ENCODE measurements at places on chromosomes 16 and 17. TPM values are rescaled to one million over a fixed set of nuclear protein-coding genes. Genes with fewer than 3 reads are reported as not detected.

- H3K27ac ChIP-seq, result peak overlapping the region; percentile 85
- DNase-seq, result no peak
- peaks cover 14% of the 10 kb centered on the region for H3K4me1 ChIP-seq
- H3K27me3 ChIP-seq, result no peaks in the 10 kb centered on the region
Measured at GRCh38 chr16:15434079-15434424, 336 bp upstream of the BMERB1 start.

DNA sequence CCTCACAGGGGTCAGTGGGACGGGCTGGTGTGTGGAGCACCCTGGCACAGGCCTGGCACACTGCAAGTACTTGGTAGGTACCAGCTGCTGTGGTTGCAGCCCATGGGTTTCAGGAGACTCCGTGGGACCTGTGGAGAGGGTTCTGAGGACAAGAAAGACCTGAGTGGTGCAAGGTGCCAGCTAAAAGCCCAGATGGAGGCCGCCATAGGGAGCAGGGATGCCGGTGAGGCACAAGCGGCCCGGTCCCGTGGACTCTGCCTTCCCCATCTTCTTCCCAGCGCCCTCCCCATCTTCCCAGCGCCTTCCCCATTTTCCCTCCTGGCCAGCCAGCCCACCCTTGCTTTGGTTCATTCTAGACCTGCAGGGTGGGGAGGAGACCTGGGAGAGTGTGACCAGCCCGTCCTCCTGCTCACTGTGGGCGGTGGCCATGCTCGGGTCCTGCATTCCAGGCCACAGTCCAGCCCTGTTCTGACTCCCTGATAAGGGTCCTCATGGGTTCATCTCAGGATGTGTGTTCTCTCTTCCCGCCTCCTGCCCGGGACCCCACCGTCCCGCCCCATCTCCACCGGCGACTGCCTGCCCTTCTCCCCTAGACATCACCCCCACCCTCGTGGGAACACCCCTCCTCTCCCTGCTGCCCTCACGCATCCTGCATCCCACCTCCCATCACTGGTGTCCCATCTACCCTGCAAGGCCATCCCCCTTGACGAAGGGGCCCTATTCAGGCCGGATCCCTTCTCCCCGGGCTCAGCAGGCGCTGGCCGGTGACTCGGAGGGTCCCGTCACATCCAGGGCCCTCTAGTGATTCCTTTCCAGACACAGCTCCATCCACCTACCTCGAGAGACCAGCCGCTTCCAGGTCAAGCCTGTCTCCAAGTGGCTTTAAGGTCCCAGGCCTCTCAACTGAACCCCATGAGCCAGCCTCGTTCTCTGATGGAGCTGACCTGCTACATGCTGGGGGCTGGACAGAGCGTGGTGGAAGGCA, 3.4 kb downstream of the ZNF469 start:
- DNase-seq, result no peak
- no peaks in the 10 kb centered on the region for H3K36me3 ChIP-seq
- no peak overlapping the region for H3K4me3 ChIP-seq
- H3K4me1 ChIP-seq, result peaks cover 11% of the 10 kb centered on the region

GRCh38 chr17:45413498-45413923, 19.2 kb downstream of the ARHGAP27 start:
- no peaks in the 10 kb centered on the region for H3K36me3 ChIP-seq
- H3K4me3 ChIP-seq, result no peak overlapping the region
- no peaks in the 10 kb centered on the region for H3K27me3 ChIP-seq
- no peak for DNase-seq
- H3K27ac ChIP-seq, result no peak overlapping the region
- peaks cover 21% of the 10 kb centered on the region for H3K4me1 ChIP-seq

DNA sequence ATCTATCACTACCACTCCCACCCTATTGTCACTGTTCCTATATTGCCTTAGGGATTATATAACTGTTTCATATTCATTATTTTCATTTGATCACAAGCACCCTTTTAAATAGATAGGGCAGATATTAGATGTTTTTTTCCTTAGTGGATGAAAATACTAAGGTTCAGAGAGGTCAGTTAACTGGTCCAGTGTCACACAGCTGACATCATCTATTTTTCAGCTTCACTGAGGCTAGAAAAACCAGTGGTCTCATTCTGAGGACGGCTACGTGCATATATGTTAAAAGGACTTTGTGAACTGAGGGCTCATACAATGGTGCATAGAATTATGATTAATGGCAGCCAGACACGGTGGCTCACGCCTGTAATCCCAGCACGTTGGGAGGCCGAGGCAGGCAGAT, 29.0 kb upstream of the RGS9 start:
- H3K4me1 ChIP-seq, result peaks cover 39% of the 10 kb centered on the region
- no peak for DNase-seq
- no peaks in the 10 kb centered on the region for H3K36me3 ChIP-seq

- H3K4me3 ChIP-seq, result no peak overlapping the region
- no peaks in the 10 kb centered on the region for H3K4me1 ChIP-seq
- DNase-seq, result no peak
- H3K27ac ChIP-seq, result no peak overlapping the region
Measured at GRCh38 chr16:80167657-80168390, 373.0 kb upstream of the DYNLRB2 start.

DNA sequence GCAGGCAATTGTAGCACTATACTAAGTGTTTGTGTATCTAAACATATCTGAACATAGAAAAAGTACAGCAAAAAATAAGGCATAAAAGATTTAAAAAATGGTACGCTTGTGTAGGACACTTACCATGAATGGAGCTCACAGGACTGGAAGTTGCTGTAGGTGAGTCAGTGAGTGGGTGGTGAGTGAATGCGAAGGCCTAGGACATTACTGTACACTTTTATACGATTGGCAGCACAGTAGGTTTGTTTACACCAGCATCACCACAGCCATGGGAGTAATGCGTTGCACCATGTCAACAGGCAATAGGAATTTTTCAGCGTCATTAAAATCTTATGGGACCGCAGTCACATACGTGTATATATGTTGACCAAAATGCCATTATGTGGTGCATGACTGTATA, 45.6 kb downstream of the DNAH9 start:
- no peak overlapping the region for H3K27ac ChIP-seq
- no peak overlapping the region for H3K4me3 ChIP-seq
- no peaks in the 10 kb centered on the region for H3K36me3 ChIP-seq

DNA sequence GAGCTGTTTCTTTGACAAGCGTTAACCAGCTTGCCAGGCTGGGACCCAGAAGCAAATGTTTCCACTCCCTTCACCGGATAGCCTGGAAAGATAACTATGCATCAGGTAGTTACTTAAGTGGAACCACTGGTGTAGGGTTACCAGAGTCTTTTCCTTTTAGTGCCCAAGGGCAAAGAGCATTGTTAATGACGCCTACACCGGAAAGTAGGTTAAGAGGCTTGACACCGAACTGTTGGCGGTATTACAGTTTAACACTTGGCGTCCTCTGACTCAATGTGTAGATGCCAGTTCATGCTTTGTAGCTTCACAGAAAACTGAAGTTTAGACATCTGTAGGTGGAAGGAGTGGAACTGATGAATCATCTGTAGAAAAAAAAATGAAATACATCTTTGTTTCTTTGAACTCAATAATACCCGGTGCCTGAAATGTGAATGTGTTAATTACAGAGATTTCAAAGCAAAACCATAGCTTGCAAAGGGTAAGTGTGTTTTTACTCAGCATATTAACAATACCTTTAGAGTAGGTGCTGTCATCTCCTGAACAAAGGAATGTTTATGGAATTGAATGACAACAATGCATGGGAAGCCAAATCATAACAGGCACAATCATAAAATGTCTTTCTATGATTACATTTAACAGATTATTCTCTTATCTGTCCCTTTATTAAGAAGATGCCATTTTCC, 426.7 kb upstream of the SALL1 start:
- H3K4me1 ChIP-seq, result no peaks in the 10 kb centered on the region
- no peak overlapping the region for H3K27ac ChIP-seq
- no peaks in the 10 kb centered on the region for H3K36me3 ChIP-seq

- H3K27ac ChIP-seq, result no peak overlapping the region
- no peak overlapping the region for H3K4me3 ChIP-seq
- H3K4me1 ChIP-seq, result peaks cover 27% of the 10 kb centered on the region
- no peaks in the 10 kb centered on the region for H3K27me3 ChIP-seq
- peak; percentile 72 for DNase-seq
Measured at GRCh38 chr17:27326051-27326450, 32.1 kb downstream of the WSB1 start.

DNA sequence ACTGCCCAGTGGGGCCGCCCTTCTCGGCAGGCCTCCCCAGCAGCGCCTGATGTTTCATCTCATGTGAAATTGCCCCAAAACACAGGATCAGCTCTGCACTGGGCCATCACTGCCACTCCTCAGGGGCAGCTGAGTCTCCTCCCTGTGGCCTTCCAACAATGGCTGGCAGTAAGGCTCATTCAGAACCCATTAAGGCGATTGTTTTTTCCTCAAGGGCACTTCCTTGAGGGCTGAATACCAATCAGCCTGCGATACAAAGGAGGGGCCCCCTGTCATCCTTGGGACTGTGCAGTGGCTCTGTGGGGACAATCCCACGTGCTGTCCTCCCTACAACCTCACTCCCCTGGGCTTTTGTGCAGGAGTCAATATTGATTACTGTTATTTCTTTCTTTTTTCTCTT, 47.5 kb downstream of the XYLT1 start:
- H3K27ac ChIP-seq, result no peak overlapping the region
- H3K36me3 ChIP-seq, result no peaks in the 10 kb centered on the region
- no peak for DNase-seq
- no peaks in the 10 kb centered on the region for H3K4me1 ChIP-seq
- no peaks in the 10 kb centered on the region for H3K27me3 ChIP-seq

DNA sequence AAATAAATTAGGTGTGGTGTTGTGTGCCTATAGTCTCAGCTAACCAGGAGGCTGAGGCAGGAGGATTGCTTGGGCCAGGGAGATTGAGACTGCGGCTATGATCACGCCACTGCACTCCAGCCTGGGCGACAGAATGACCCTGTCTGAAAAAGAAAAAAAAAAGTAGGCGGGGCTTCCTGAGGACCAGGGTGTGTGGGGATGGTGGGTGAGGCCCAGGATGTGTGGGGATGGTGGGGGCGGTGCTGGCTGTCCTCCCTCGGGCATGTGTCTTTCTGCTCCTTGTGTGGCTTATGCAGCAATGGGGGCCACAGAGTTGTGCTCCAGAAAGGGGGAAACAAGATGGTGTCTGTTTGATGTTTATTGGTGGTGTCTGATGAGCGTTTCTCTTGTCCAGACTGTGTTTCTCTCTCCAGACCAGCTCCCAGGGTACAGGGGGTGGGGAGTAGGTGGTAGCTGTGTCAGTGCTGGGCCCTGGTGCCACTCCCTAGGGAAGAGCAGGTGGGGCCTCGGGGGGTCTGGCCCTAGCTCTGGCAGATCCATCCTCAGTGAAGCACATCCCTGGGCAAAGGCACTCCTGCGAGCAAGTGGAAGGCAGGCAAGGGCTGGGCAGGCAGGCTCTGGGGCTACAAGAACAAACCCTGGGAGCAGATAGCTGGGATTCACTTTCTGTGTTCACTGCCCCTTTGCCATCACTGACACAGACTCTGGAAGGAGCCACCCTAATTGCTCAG, 2.3 kb downstream of the LCAT start:
- H3K4me1 ChIP-seq, result peaks cover 65% of the 10 kb centered on the region
- H3K36me3 ChIP-seq, result peaks cover 59% of the 10 kb centered on the region
- no peak overlapping the region for H3K4me3 ChIP-seq
- peak overlapping the region; percentile 47 for H3K27ac ChIP-seq

DNA sequence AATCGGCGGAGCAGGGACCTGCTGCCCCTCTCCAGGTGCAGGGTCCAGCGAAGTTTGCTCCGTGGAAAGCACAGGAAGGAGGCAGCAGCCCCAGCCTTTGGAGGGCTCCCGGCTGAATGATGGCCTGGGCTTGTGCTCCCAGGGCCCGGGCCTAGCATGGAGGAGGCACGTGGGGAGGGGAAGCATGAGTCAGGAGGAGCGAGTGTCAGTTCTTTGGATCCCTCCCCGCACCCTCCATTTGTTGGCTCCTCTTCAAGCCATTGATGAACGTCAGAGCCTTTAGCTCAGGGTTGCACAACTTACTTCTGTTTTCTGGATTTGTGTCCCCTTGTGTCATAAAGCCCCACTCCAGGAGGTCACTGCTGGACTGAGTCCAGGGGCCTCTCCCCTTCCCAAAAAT, 25.8 kb downstream of the TTYH2 start:
- H3K27me3 ChIP-seq, result no peaks in the 10 kb centered on the region
- H3K4me3 ChIP-seq, result no peak overlapping the region
- no peak overlapping the region for H3K27ac ChIP-seq
- H3K4me1 ChIP-seq, result peaks cover 30% of the 10 kb centered on the region
- H3K36me3 ChIP-seq, result peaks cover 23% of the 10 kb centered on the region
- no peak for DNase-seq

GRCh38 chr17:60704170-60704569, 26.5 kb downstream of the BCAS3 start:
- peaks cover 9% of the 10 kb centered on the region for H3K36me3 ChIP-seq
- no peak overlapping the region for H3K27ac ChIP-seq
- H3K4me3 ChIP-seq, result no peak overlapping the region
- no peak for DNase-seq
- no peaks in the 10 kb centered on the region for H3K4me1 ChIP-seq
- no peaks in the 10 kb centered on the region for H3K27me3 ChIP-seq

GRCh38 chr17:80455336-80455710, 21.1 kb downstream of the NPTX1 start:
- DNase-seq, result no peak
- peaks cover 63% of the 10 kb centered on the region for H3K4me1 ChIP-seq
- no peaks in the 10 kb centered on the region for H3K36me3 ChIP-seq
- no peaks in the 10 kb centered on the region for H3K27me3 ChIP-seq
- H3K4me3 ChIP-seq, result peak overlapping the region; percentile 76

DNA sequence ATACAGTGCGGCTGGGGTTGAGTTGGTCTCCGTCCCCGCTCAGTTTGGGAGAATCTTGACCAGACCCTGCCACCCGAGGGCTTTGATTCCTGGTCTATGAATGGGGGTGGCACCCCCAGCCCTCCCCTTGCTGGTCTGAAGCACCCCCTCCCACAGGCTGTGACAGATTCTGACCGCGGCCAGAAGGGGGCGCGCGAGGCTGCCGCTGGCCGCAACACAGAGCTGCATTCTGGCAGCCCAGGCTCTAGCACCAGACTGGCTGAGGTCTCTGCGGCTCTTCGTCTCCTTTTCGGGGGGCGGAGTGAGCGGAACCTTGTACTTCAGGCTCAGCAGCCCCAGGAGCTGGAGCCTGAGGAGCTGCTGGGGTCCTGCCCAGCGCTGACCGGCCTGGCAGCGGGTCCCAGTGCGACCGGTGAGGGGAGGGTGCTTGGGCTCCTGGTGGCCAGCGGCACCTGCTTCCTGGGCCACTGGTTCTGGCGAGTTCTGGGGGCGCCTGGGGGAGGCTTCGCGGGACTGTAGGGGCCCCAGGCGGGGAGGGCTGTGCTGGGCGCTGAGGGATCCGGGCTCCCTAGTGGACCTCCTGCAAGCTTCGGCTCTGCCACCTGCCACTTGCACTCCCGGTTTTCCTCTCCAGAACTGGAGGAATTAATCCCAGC, 1011.6 kb downstream of the KCNJ18 start:
- H3K4me1 ChIP-seq, result no peaks in the 10 kb centered on the region
- H3K36me3 ChIP-seq, result no peaks in the 10 kb centered on the region
- DNase-seq, result peak; percentile 87
- no peak overlapping the region for H3K4me3 ChIP-seq
- no peak overlapping the region for H3K27ac ChIP-seq
- no peaks in the 10 kb centered on the region for H3K27me3 ChIP-seq

GRCh38 chr17:16040710-16041251, 41.2 kb downstream of the TTC19 start:
- no peaks in the 10 kb centered on the region for H3K27me3 ChIP-seq
- no peak overlapping the region for H3K27ac ChIP-seq

FAM117A gene
- 33.0 TPM for total RNA-seq

ZNF668 gene
- total RNA-seq, result 19.3 TPM

LRRC37A gene
- total RNA-seq, result 1.2 TPM

ZNF423 gene
- 8.7 TPM for total RNA-seq

TSPAN10 gene
- not detected for total RNA-seq

ABI3 gene
- 8.9 TPM for total RNA-seq

KCNG4 gene
- not detected for total RNA-seq

ZG16B gene
- total RNA-seq, result not detected

KRTAP1-1 gene
- not detected for total RNA-seq

SLFN14 gene
- not detected for total RNA-seq

KRTAP3-2 gene
- not detected for total RNA-seq

All from esophagus muscularis mucosa (tissue), 4 donors.